ENCODE measurements at places on chromosomes 11 and 22. TPM values are rescaled to one million over a fixed set of nuclear protein-coding genes. Genes with fewer than 3 reads are reported as not detected.
A peak's percentile ranks its signal among the peaks of the same experiment; 100 is the strongest.

The CLTCL1 gene
- 4.3 TPM for total RNA-seq

DNA sequence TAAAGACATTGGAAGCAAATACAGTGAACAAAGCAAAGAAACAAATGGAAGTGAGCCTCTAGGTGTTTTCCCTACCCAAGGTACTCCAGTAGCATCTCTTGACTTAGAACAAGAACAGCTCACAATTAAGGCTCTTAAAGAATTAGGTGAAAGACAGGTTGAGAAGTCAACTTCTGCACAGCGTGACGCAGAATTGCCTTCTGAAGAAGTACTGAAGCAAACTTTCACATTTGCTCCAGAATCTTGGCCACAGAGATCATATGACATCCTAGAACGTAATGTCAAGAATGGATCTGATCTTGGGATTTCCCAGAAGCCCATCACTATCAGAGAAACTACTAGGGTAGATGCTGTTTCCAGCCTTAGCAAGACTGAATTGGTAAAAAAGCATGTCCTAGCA lies 39.3 kb downstream of the RTN3 start:
- H3K27ac ChIP-seq, result no peak overlapping the region
- DNase-seq, result no peak
- no peaks in the 10 kb centered on the region for H3K36me3 ChIP-seq
- no peaks in the 10 kb centered on the region for H3K27me3 ChIP-seq
- H3K4me1 ChIP-seq, result no peaks in the 10 kb centered on the region
- H3K4me3 ChIP-seq, result no peak overlapping the region

- no peak overlapping the region for H3K27ac ChIP-seq
- H3K4me1 ChIP-seq, result no peaks in the 10 kb centered on the region
These were observed 104.5 kb upstream of the OPCML start for GRCh38 chr11:133636711-133637355.

DNA sequence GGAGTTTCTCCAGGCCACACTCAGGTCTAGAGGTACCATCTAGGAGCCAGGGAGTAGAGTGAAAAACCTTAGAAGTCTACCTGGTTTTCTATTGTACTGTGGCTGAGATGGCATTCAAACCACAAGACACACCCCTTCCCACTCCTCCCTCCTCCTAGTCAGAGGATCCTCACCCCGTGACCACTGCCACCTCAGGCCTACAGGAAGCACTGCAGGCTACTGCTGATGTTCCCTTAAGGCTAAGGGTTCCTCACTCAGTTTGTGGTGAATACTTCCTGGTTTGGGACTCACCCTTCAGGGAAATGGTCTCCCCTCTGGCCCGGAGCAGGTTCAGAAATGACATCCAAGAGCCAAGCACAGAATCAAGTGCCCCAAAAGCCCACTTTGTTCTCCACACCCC lies 1293.9 kb downstream of the JRKL start:
- no peaks in the 10 kb centered on the region for H3K36me3 ChIP-seq
- no peak for DNase-seq
- H3K27ac ChIP-seq, result no peak overlapping the region
- H3K27me3 ChIP-seq, result no peaks in the 10 kb centered on the region

DNA sequence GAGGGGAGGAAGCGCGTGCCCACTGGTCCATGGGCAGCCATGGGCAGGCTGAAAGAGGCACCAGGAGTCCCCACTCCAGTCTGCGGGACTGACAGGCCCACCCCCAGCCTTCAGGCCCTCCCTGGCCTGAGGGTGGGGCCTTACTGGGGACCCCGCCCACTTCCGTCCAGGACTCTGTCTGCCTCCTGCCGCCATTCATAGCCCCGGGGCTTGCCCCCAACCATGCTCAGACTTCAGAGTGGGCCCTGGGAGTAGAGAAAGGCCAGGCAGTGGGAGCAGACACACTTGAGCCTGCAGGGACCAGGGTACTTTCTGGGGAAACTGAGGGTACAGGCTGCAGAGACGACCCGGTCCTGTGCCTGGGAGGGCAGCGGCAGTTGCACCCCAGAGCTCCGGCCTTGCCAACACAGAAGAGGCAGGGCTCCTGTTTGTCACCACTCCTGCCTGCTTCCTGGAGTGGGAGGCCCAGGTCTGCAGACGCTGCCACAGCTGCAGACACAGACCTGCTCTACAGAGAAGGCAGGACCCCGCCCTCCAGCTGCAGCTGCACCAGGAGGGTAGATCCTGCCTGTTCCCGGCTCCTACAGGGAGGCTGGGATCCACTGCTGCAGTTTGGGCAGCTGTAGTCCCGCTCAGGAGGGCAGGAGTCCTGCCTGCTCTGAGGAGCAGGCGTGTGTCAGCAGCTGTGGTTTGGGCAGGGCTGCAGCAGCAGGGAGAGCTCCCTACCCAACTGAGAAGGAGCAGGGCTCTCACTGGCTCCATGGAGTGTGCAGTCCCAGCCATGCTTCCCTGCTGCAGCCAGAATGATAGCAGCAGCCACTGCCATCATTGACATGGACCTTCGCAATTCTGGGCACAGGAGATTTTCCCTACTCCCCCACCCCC lies 387.9 kb upstream of the ANO3 start:
- H3K36me3 ChIP-seq, result no peaks in the 10 kb centered on the region
- H3K27ac ChIP-seq, result no peak overlapping the region

GRCh38 chr11:30960387-30960992 lies 374.3 kb upstream of the MPPED2 start:
- no peaks in the 10 kb centered on the region for H3K36me3 ChIP-seq
- H3K4me1 ChIP-seq, result no peaks in the 10 kb centered on the region
- H3K27ac ChIP-seq, result no peak overlapping the region
- H3K27me3 ChIP-seq, result no peaks in the 10 kb centered on the region
- H3K4me3 ChIP-seq, result no peak overlapping the region
- DNase-seq, result no peak

DNA sequence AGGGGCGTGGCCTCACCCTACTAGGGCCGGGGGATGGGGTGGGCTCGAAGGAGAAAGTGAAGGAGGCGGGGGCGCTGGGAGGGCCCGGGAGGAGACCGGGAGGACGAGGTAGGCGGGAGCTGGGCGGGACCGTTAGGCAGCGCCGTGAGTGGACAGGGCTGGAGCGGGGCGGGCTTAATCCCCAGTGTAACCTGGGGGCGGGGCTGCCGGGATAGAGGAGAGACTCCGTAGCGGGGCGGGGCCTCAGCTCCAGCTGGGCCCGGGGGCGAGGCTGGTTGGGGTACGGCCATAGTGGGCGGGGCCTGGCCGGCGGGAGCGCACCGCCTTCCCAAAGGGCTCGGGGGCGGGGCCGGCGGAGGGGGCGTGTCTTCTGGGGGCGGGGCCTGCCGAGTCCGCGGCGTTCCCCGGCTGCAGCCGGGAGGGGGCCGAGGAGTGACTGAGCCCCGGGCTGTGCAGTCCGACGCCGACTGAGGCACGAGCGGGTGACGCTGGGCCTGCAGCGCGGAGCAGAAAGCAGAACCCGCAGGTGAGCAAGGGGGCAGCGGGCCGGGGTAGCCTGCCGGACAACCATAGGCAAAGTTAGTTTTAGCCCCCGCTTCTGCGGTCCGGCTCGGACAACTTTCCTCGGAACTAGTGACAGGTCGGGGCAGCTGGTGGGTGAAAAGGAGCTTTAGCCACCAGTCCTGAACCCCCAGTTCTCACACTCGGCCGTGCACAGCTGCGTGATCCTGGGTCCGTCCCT lies at the start of gene CD82:
CD82 (plus strand) TSS at position 453 of the 742 bp plus-strand sequence. CDS start 29,000 bp downstream, outside the sequence.
- peak within 1 kb of the TSS; percentile 66 for H3K4me3 ChIP-seq
- no peaks in the 10 kb centered on the region for H3K36me3 ChIP-seq

The HTR3A gene
- not detected for total RNA-seq

DNA sequence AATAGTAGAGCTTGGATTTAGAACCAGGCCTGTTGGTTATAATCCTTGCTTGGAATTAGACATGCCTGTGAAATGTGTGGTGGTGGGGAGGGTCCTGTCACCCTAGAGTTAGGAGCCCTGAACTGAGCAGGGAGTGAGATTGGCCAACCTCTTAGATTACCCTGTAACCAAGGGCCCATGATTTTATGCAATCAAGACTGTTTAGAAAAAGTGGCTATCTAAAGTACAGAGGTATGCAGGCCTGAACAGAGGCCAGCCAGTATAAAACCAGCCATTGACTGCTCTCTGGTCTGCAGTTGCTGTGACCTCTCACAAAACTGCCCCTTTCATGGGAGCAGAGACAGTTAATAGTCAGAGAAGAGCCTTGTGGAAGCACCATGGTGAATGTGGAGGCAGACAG lies 36.2 kb downstream of the SERPINH1 start:
- no peaks in the 10 kb centered on the region for H3K36me3 ChIP-seq
- no peak for DNase-seq
- no peak overlapping the region for H3K4me3 ChIP-seq
- H3K4me1 ChIP-seq, result peaks cover under 1% of the 10 kb centered on the region
- H3K27ac ChIP-seq, result no peak overlapping the region
- H3K27me3 ChIP-seq, result no peaks in the 10 kb centered on the region

DNA sequence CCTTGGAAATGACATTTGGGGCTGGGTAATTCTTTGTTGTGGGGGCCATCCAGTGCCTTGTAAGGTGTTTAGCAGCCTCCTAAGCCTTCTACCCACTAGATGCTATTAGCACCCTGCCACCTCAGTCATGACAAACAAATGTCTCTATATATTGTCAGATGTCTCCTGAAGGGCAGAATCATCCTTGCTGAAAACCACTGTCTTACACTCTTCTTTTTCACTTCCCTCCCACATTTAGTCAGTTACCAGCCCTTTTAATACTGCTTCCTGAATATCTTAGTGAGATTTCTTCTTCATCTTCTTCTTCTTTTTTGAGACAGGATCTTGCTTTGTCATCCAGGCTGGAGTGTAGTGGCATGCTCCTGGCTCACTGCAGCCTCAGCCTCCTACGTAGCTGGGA lies 33.1 kb downstream of the TNRC6B start:
- no peak for DNase-seq
- no peaks in the 10 kb centered on the region for H3K27me3 ChIP-seq
- no peaks in the 10 kb centered on the region for H3K36me3 ChIP-seq
- H3K4me1 ChIP-seq, result peaks cover 50% of the 10 kb centered on the region
- no peak overlapping the region for H3K4me3 ChIP-seq

DNA sequence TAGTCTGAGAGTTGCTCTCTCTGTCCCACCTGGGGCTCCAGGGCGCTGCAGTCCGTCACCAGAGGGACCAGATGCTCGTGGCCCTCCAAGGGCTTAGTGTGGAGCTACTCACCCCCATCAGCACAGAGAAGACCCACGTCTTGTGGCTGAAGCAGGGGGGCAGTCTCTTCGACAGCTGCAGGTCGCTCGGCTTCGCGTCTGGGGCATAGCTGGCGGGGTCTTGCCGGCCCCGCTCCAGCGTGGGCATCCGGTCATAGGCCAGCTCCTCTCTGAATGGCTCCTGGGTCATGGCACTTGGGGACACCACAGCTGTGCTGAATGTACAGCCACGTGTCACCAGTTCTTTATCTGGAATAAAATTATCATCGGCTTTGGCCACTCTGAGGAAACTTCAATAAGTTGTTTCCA lies 608 bp downstream of the MLC1 start:
- no peak overlapping the region for H3K27ac ChIP-seq
- no peak overlapping the region for H3K4me3 ChIP-seq
- peaks cover 8% of the 10 kb centered on the region for H3K4me1 ChIP-seq
- no peak for DNase-seq
- no peaks in the 10 kb centered on the region for H3K36me3 ChIP-seq

The CEND1 gene
- total RNA-seq, result not detected

- H3K4me1 ChIP-seq, result no peaks in the 10 kb centered on the region
- no peaks in the 10 kb centered on the region for H3K27me3 ChIP-seq
- H3K36me3 ChIP-seq, result no peaks in the 10 kb centered on the region
- no peak overlapping the region for H3K27ac ChIP-seq
- DNase-seq, result no peak
These were observed 128.1 kb downstream of the CCDC34 start for GRCh38 chr11:27234961-27235360.

DNA sequence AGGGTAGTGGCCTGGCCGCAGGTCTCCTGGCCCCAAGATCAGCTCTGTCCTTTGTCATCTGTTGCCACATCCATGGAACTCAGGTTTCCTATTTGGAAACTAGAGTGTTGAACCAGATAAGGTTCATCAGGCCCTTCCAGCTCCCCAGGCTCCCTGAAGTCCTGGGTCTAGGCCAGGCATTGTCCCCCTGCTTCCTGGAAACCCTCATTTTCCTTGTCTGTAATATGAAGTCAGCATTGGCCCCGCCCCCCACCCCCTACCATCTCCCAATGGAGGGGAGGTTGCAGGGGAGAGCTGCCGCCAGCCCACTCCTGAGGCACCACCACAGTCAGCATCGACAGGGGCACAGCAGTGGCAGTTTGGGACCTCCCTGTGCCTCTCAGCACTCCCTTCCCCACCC lies 9.0 kb upstream of the MS4A10 start:
- DNase-seq, result peak; percentile 55
- H3K4me3 ChIP-seq, result no peak overlapping the region
- H3K36me3 ChIP-seq, result no peaks in the 10 kb centered on the region
- H3K27ac ChIP-seq, result no peak overlapping the region
- peaks cover 6% of the 10 kb centered on the region for H3K4me1 ChIP-seq

The MMP12 gene
- total RNA-seq, result 0.75 TPM

GRCh38 chr22:17471886-17472535 lies 91.3 kb upstream of the SLC25A18 start:
- DNase-seq, result no peak
- no peaks in the 10 kb centered on the region for H3K4me1 ChIP-seq
- no peak overlapping the region for H3K27ac ChIP-seq
- H3K4me3 ChIP-seq, result no peak overlapping the region
- no peaks in the 10 kb centered on the region for H3K36me3 ChIP-seq

DNA sequence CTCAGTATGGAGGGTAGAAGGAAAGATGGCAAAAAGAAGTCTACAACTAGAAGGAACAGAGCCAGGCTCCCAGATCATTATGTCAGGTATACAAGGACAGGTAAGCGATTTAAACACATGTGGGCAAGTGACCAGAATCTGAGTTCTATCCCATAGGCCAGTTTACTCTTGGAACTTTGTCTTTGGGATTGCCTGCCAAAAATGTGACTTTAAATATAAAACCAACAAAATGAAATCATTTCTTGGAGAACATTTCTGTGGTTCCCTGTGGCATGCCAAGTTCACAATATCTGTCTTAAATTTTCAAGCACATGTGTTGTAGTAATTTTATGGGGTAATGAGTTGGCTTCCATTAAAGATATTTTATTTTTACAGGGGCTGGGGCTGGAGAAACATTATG lies 141.0 kb downstream of the SLC17A6 start:
- no peaks in the 10 kb centered on the region for H3K36me3 ChIP-seq
- no peaks in the 10 kb centered on the region for H3K4me1 ChIP-seq
- no peaks in the 10 kb centered on the region for H3K27me3 ChIP-seq
- H3K4me3 ChIP-seq, result no peak overlapping the region
- no peak for DNase-seq

DNA sequence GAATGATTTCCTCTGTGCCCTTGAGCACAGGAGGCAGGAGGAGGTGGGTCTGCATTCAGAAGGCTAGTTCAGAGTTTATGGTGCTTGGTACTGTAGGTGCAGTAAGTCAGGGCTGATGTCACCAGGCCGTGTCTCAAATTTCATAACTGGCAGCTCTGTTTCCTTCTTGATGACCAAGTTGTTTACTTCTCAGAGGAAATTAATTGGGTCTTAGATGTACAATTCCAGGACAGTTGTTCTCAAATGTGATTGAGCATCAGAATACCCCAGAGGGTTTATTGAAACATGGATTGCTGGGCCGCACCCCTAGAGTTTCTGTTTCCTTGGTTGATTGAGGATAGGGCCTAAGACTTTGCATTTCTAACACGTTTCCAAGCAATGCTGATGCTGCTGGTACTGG lies 6.2 kb downstream of the AMOTL1 start:
- no peaks in the 10 kb centered on the region for H3K27me3 ChIP-seq
- DNase-seq, result no peak
- peaks cover 57% of the 10 kb centered on the region for H3K4me1 ChIP-seq
- H3K36me3 ChIP-seq, result no peaks in the 10 kb centered on the region
- no peak overlapping the region for H3K27ac ChIP-seq

The TH gene
- total RNA-seq, result not detected

GRCh38 chr11:47233989-47234668 lies 14.5 kb downstream of the ACP2 start:
- peak overlapping the region; percentile 9 for H3K4me3 ChIP-seq
- no peaks in the 10 kb centered on the region for H3K27me3 ChIP-seq
- no peaks in the 10 kb centered on the region for H3K4me1 ChIP-seq
- H3K36me3 ChIP-seq, result peaks cover 45% of the 10 kb centered on the region
